Calu3 (cell line): ENCODE measurements at places on chromosomes 7 and 10. TPM values are rescaled to one million over a fixed set of nuclear protein-coding genes. Genes with fewer than 3 reads are reported as not detected.

Gene CUTC
- total RNA-seq, result 9.3 and 9.6 TPM in 2 replicates

DNA sequence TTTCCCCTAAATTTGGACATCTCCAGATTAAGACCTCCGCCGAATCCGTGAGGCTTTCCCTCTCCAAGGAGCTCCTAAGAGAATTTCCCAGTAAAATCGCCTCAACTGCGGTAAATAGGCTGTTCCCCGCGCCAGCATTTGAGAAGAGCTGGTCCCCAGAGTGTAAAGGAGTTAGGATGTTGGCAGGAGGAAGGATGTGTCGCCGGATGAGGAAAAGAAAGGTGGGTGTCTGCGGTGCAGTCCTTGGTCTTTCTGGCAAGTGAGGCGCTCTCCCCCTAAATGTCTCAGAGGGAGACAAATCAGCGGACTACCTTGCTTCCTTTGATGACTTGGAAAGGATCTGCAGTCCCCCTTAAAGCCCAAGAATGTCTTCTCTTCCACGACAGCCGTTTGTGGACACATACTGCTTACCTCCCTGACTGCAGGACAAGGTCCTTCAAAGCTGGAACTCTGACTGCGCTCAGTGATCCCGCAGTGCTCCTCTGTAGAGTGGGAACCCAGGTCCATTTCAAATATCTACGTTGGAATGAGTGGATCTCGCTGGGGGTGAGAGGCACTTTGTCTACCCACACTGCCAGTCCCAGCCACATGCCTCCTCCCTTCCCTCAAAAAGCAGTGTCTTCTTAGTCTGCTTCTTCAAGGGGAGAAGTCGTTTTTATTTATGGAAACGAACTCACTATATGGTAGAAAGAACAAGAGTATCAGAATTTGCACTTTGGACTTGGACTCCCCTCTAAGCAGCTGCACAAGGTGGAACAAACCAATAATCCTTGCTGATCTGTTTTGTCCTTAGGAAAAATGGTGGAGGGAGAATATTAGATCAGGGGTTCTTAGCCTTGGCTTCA, 1.1 kb upstream of the DLG5 start:
- H3K4me3 ChIP-seq, result peak overlapping the region; percentile 81
- H3K36me3 ChIP-seq, result peaks cover 29% of the 10 kb centered on the region
- H3K4me1 ChIP-seq, result peaks cover 19% of the 10 kb centered on the region
- DNase-seq, result no peak

DNA sequence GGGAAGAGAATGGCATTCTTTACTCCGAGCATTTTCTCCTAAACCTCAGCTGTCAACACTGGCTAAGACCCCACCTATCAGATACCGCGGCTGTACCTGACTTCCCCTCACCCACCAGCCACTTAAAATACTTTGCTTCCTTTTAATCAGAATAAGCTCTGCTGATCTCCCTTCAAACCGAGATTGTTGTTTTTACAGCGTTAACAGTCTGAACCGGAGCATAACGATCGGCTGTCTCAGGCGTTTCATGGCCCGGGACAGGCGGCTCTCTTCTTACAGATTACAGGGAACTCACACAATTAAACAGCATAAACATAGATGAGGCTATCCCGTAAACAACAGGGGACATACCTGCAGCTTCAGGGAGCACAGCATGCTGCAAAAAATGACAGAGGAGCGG, 174.3 kb upstream of the RNF32 start:
- no peaks in the 10 kb centered on the region for H3K36me3 ChIP-seq
- peaks cover 58% of the 10 kb centered on the region for H3K27me3 ChIP-seq
- no peak overlapping the region for H3K27ac ChIP-seq
- H3K4me3 ChIP-seq, result no peak overlapping the region
- H3K4me1 ChIP-seq, result no peaks in the 10 kb centered on the region
- DNase-seq, result no peak

Gene WASHC2C
- 25.5 and 31.9 TPM in 2 replicates for total RNA-seq

Gene PCBD1
- 193 and 205 TPM in 2 replicates for total RNA-seq

DNA sequence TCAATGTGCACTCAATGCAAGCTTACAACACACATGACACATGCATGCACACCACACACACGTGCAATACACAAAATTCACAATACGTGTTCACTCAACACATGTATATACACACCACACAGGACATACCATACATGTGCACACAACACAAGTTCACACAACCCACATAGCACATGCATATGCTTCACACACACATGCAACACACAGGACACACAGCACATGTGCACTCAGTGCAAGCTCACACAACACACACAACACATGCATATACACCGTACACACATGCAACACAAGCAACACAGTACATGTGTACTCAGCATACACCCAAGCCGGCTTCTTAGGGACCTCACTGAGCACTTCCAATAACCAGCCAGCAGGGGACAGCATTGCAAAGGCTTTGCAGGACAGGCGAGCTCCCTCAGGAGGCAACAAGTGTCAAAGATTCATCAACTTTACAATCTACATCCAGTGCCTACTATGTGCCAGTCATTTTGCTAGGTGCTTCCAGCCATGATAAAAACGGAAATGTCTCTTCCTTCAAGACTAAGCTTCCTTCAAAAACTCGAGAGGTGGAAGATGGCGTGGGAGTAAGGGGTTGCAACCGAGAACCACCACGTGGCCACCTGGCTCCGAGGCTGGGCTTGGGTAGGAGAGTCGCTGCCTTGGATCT, 61.1 kb downstream of the JCAD start:
- H3K27ac ChIP-seq, result no peak overlapping the region
- no peaks in the 10 kb centered on the region for H3K27me3 ChIP-seq
- H3K4me3 ChIP-seq, result no peak overlapping the region
- H3K36me3 ChIP-seq, result peaks cover 4% of the 10 kb centered on the region
- peak; percentile 84 for DNase-seq

GRCh38 chr7:132206594-132206993, 369.7 kb downstream of the PLXNA4 start:
- H3K27ac ChIP-seq, result no peak overlapping the region
- H3K27me3 ChIP-seq, result peaks cover 47% of the 10 kb centered on the region
- H3K36me3 ChIP-seq, result no peaks in the 10 kb centered on the region

DNA sequence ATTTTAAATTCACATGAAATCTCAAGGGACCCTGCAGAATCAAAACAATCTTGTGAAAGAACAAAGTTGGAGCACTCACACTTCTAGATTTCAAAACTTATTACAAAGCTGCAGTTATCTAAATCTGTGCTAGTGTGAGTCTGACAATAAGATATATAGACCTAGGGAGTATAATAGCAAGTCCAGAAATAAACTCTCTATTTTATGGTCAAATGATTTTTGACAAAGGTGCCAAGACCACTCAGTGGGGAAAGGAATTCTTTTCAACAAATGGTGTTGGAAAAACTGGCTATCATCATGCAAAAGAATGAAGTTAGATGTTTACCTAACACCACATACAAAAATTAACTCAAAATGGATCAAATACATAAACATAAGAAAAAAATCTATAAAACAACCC, 68.2 kb downstream of the TFEC start:
- no peaks in the 10 kb centered on the region for H3K27me3 ChIP-seq
- H3K36me3 ChIP-seq, result no peaks in the 10 kb centered on the region
- no peaks in the 10 kb centered on the region for H3K4me1 ChIP-seq

DNA sequence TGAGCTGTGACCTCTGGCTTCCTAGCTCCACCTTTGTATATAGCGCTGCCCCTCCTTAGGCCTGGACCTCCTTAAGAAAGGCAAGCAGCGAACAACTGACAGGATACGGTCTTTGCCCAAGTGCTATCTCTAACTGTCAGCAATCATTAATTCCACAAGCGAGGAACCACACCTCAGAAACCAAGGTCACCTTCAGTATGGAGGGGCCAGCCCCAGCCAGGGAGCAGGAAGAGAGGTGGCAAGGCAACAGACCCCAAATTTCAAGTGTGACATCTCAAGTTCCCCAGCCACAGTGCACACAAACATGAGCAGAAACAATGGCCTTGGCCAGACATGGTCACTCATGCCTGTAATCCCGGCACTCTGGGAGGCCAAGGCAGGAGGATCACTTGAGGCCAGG, 4.8 kb upstream of the AOC1 start:
- peaks cover 6% of the 10 kb centered on the region for H3K4me1 ChIP-seq
- no peak overlapping the region for H3K27ac ChIP-seq
- no peak for DNase-seq
- H3K36me3 ChIP-seq, result no peaks in the 10 kb centered on the region
- peaks cover 63% of the 10 kb centered on the region for H3K27me3 ChIP-seq

Gene EBF3
- not detected in 2 replicates for total RNA-seq

Gene C10orf143
- total RNA-seq, result 0.50 and 0.78 TPM in 2 replicates

GRCh38 chr10:73874267-73875138, at the start of gene CAMK2G:
Gene CAMK2G (minus strand): TSS chr10:73874555. CDS start chr10:73874461, 94 bp downstream.
- H3K36me3 ChIP-seq, result peaks cover 57% of the 10 kb centered on the region
- H3K4me1 ChIP-seq, result peaks cover 65% of the 10 kb centered on the region
- H3K27me3 ChIP-seq, result no peaks in the 10 kb centered on the region
- peak within 1 kb of the TSS; percentile 33 for H3K27ac ChIP-seq
- peak; percentile 90 for DNase-seq
- peak within 1 kb of the TSS; percentile 61 for H3K4me3 ChIP-seq

Gene ADRB1
- 0.47 and 0.78 TPM in 2 replicates for total RNA-seq
